Panc1 (cell line): ENCODE measurements at places on chromosomes 12 and 14. TPM values are rescaled to one million over a fixed set of nuclear protein-coding genes. Genes with fewer than 3 reads are reported as not detected.

DNA sequence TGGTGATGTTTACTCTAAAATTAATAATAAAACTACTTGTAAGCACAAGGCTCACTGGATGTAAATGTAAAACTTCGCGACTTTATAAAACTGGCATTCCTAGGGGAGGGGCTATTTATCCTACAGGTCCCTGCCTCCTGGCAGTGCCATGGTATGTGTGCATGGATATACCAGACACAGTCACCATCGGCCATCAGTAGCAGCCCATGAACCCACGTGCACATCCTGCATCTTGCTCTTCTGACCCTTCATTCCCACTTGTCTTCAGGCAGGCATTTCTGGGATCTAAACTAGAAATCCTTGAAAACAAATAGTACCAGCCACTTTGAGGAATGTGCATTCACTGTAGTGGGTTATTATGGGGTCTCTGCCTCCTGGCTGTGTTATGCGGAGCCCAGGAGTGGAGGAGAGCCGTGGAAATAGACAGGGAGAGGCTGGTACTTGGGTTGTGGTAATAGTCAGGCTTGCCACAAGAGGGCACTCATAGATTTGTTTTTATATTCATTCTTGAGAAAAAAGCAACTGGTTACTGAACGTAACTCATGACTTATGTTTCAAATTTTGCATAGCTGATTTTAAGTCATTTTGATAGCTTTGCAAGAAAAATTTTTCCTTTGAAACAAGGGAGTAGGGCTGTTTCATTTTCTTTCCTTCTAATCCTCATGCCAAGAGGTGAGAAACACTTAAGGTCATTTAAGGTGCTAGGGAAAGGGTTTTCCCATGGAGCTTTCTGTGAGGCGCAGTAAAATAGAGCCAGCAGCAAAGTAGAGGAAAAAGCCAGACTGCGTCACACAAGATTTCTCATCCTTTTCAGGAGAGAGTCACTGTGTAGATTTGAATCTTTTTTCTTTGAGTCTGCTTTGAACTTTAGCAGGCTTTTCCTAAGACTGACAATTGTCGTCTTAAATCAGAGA is 17.4 kb upstream of the GALNT16 start:
- no peak overlapping the region for H3K27ac ChIP-seq
- H3K4me1 ChIP-seq = no peaks in the 10 kb centered on the region
- peak; percentile 33 for DNase-seq
- no peaks in the 10 kb centered on the region for H3K36me3 ChIP-seq

DNA sequence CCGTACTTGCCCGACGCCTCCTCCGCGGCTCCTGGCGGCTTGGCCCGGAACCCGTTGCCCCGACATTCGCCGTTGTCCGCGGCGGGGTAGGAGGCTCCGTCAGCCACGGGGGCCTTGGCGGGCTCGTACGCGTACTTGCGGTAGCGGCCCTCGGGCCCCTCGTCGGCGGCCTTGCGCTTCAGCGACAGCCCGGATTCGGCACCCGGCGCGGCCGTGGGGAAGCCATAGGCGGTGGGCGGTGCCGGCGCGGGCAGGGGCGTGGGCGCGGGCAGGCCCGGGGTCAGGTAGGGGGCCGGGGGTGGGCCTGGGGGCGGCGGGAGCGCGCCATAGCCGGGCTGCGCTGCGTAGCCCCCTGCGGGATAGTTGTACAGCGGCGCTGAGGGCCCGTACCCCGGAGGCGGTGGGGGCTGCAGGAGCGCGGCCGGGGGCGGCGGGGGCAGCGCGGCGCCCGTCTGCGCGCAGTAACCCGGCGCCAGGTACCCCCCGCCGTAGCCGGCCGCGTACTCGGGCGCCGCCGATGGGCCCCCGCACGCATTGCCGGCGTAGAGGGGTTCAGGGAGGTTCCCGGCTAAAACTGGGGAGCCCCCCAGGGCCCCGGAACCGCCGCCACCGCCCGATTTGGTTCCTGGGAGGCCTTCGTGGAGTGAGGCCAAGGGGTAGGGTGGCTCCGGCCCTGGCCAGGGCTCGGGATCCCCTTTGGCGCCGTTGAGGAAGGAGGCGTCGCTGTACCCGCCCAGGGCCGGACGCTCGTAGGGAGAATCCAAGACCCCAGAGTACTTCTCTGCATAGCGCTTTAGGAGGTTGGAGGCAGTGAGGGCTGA is 26.9 kb downstream of the FIGNL2 start:
- no peak overlapping the region for H3K4me3 ChIP-seq
- no peak overlapping the region; the same call in 1 of the 2 replicates for H3K27ac ChIP-seq
- no peaks in the 10 kb centered on the region for H3K36me3 ChIP-seq
- no peaks in the 10 kb centered on the region for H3K27me3 ChIP-seq

GRCh38 chr12:68445824-68446223 is 113.7 kb upstream of the MDM1 start:
- no peaks in the 10 kb centered on the region for H3K36me3 ChIP-seq
- no peaks in the 10 kb centered on the region for H3K27me3 ChIP-seq
- DNase-seq = no peak
- no peak overlapping the region for H3K4me3 ChIP-seq

- H3K36me3 ChIP-seq = no peaks in the 10 kb centered on the region
- H3K4me3 ChIP-seq = no peak overlapping the region
- DNase-seq = no peak
- no peaks in the 10 kb centered on the region for H3K27me3 ChIP-seq
Measured at GRCh38 chr14:93535537-93535936, 104.8 kb downstream of the UNC79 start.

DNA sequence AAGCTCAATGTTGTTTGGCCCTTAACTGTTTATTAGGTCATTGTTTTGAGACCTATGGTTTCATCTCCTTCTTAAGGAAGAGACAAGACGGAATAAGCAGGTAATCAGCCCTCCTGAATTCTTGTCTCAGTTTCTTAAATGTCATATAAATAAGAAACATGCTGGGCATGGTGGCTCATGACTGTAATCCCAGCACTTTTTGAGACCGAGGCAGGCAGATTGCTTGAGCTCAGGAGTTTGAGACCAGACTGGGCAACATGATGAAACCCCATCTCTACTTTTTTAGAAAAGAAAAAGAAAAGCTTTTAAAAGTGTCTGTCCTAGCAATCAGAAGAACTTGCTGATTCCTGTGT is 5.1 kb downstream of the MTRFR start:
- H3K27ac ChIP-seq = no peak overlapping the region
- H3K4me3 ChIP-seq = no peak overlapping the region
- H3K4me1 ChIP-seq = peaks cover 6% of the 10 kb centered on the region; the same call in 1 of the 2 replicates

GRCh38 chr12:9334041-9334692 is 126.0 kb upstream of the PZP start:
- no peak overlapping the region for H3K4me3 ChIP-seq
- H3K27me3 ChIP-seq = no peaks in the 10 kb centered on the region
- H3K36me3 ChIP-seq = no peaks in the 10 kb centered on the region
- no peaks in the 10 kb centered on the region for H3K4me1 ChIP-seq
- H3K27ac ChIP-seq = no peak overlapping the region
- DNase-seq = no peak

- no peak overlapping the region for H3K27ac ChIP-seq
- H3K4me3 ChIP-seq = no peak overlapping the region
- no peaks in the 10 kb centered on the region for H3K36me3 ChIP-seq
- DNase-seq = no peak
- H3K27me3 ChIP-seq = no peaks in the 10 kb centered on the region
Measured at GRCh38 chr14:69214393-69214792, 23.1 kb downstream of the EXD2 start.

- no peaks in the 10 kb centered on the region for H3K4me1 ChIP-seq
- no peak for DNase-seq
- peaks cover 3% of the 10 kb centered on the region for H3K27me3 ChIP-seq
- no peaks in the 10 kb centered on the region for H3K36me3 ChIP-seq
- H3K27ac ChIP-seq = no peak overlapping the region
Measured at GRCh38 chr12:107557026-107557425, 128.6 kb upstream of the PWP1 start.

DNA sequence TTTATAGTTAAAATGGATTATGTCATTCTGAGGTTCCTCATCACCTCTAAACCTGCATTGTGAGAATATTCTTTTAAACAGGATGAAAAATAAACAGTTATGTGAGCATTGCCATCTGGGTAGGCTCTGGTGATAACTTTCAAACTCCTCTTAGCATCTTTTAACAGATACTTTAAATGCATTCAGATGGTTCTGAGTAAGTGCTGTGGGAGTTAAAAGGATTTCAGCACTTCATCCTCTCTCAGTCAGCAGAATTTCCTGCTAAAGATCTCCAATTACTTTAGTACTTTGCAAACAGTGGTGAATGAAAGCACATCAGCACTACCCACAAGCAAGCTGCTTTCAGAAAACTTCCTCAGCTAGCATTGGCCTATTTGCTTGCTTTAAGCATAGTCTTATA is 59.3 kb upstream of the TMTC1 start:
- H3K36me3 ChIP-seq = no peaks in the 10 kb centered on the region
- H3K27me3 ChIP-seq = no peaks in the 10 kb centered on the region
- no peak for DNase-seq
- H3K4me1 ChIP-seq = no peaks in the 10 kb centered on the region

DNA sequence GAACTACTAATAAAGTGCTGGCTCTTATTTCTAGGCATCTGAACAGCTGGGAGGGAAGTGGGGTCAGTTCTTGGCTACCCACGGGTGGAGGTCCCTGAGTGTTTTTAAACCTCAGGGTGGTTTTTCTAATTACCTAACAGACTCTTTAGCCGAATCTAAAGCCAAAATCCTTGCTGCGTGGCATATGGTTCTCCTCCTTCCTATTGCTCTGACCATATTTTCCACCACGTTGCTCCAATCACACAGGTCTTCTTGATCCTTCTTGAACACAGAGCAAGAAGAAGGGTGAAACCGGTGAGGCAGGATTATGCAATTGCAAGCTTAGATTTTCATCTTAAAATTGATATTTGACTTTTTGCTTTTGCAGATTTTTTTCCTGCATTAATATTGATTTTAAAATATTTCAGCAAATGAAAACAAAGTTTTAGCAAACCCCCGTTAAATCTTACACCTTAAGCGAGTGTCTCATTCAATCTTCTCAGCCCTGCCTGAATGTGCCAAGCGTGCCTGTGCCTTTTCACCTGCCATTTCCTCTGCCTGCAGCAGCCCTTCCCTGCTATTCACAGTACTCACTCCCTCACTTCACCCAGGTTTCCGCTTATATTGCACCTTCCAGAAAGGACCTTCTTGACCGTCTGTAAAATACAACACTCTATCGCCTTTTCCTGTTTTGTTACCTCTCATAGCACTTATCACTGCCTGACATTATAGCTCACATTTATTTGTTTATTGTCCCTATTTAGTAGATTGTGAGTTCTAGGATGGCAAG is 506.0 kb downstream of the DIO2 start:
- DNase-seq = no peak
- H3K36me3 ChIP-seq = no peaks in the 10 kb centered on the region
- no peaks in the 10 kb centered on the region for H3K4me1 ChIP-seq
- no peak overlapping the region for H3K27ac ChIP-seq

Gene FOXG1
- not detected for total RNA-seq

Gene NTF3
- total RNA-seq = not detected

Gene CFAP251
- 4.2 TPM for total RNA-seq

Gene SPIC
- total RNA-seq = not detected

Gene TAC3
- not detected for total RNA-seq

Gene DPY19L2
- 6.6 TPM for total RNA-seq
